Femur (tissue), 1 donor: ENCODE measurements at places on chromosomes 11 and 22.

DNA sequence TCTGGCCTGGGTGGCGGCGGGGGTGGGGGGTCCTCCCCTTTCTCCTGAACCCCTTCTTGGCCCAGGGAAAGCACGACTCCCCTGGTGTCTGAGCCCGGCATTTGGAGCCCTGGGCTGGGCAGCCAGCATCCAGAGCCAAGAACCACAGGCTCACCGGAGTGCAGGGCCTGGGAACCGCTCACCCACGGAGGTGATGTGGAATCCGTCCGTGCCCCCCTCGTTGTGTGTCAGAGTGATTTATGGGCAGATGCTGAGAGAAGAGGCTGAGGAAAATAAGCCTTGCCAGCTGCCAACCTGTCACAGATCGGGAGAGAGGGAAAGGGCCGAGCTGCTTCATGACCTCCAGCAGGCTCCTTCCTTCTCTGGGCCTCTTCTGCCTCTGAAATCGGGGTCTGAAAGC lies 33.7 kb downstream of the WNT11 start:
- no peak for DNase-seq

- no peak for DNase-seq
Measured at GRCh38 chr11:119027561-119028345, 2.9 kb downstream of the SLC37A4 start.

DNA sequence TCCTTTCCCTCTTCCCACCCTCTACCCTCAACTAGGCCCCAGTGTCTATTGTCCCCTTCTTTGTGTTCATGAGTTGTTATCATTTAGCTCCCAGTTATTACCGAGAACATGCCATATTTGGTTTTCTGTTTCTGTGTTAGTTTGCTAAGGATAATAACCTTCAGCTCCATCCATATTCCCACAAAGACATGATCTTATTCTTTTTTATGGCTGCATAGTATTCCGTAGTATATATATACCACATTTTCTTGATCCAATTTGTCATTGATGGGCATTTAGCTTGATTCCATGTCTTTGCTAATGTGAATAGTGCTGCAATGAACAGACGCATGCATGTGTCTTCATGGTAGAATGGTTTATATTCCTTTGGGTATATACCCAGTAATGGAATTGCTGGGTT lies 17.8 kb downstream of the C11orf71 start:
- no peak for DNase-seq

DNA sequence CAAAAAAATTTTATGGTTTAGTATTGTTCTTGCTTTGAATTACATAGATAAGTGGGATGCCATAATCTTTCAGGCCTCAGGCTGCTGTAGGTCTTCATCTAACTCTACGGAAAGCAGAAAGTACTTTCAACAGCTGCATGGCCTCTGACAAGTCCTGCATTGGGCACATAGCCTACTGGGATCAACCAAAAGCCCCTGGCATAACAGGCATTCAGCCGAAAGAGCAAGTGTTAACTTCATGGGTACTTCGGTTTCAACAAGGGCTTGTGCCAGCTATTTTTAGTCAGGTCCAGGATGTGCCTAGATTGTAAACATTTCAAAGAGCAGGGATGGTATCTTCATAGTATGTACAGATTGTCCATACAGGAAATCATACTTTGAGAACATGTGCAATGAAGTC lies 3.1 kb downstream of the SLN start:
- DNase-seq = peak; percentile 48

DNA sequence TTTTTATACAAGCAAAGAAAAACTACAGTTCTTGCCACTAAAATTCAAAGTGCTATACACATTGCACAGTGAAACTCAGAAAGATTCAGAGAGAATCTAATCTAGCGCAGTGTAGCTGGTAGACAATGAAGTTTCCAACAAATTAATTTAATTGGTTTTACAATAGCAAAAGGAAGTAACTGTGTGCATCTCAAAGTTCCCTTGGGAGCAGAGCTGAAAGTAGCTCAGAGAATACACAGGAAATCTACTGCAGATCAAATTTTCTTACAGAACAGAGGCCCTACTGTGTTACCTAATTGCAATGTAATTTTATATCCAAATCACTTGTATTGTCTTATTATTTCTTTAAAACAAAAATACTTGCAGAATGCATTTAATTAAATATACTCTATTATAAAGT lies 1396.2 kb upstream of the TENM4 start:
- no peak for DNase-seq

GRCh38 chr11:43942662-43943371 lies 380 bp downstream of the C11orf96 start:
- DNase-seq = no peak

DNA sequence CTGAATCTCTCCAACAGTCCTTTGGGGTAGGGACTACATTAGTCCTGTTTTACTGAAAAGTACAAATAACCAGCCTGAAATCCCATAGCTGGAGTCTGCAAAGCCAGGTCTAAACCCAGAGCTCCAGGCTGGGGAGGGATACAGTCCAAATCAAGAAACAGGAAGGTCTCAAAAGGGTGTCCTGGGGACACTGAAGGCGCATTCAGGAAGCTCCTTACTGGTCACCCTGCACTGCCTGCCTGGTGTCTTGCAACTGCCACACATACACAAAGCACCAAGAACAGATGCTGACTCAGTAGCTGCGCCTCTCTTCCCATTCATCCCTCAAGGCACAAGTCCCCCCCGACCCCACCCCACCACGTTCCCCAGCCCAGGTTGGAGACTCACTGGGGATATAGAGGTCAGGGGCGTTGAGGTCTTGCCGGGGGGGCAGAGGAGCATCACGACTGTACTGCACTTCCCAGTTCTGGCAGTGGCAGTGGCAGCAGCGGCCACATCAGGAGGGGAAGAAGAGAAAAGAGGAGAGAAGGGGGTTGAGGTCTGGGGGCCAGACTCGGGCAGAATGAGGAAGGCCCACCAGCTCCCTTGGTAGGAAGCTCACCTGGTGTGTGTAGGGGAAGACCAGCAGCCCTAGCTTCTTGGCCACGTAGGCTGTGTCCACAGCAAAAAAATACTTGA lies 1.6 kb downstream of the YIF1A start:
- peak; percentile 26 for DNase-seq

DNA sequence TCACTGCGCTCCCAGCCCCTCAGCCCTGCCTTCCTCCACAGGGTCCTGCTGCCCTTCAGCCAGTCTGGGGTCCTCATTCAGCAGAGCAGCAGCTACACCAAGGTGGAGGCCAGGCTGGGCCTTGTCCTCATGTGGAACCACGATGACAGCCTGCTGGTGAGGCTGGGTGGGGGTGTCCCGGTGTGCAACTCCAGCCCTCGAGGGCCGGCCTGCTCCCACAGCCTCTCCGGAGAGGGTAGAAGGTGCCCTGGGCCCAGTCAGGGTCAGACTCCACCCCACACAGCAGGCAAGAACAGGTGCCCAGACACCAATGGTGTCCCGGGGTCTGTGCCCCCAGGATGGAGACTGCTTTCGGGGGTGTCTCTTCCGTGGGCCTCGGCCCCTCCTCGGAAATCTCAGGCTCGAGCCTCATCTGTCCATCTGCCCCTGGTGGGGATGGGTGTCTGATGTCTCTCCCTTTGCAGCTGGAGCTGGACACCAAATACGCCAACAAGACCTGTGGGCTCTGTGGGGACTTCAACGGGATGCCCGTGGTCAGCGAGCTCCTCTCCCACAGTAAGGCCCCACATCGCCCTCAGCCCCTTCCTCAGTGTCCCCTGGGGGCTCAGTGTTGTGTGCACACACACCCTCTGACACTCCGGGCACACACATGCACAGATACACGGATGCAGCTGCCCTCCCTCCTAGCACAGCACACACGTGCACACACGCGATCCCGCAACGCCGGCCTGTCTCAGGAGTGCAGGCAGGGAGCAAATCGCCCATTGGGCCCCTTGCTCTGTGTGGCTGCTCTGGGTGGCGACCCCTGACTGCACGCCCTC lies 4.9 kb downstream of the MUC5AC start:
- peak; percentile 9 for DNase-seq

DNA sequence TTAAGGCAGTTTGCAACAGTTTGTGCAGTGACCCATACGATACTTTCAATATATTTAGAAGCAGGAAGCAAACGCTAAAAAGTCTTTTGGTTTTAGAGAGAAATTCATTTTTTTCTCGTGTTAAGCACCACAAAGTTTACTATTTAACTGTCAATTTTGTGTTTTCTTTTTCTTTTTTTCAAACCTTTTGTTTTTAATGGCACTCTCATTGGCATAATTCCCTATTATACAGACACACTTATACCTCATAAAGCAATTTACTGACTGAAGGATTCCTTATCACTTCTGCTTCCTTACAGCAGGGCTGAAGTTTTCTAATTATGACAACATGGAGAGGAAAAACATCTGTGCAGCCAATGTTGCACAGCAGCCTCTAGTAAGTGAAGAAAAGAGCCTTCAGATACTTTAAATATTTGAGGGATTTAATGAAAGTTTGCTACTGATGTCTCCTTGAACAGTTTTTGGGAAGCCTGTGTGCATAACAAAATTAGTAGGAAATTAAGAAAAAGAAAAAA lies 2191.2 kb downstream of the LRRC4C start:
- no peak for DNase-seq

- DNase-seq = no peak
Measured at GRCh38 chr11:89508544-89508943, 17.4 kb upstream of the NOX4 start.

DNA sequence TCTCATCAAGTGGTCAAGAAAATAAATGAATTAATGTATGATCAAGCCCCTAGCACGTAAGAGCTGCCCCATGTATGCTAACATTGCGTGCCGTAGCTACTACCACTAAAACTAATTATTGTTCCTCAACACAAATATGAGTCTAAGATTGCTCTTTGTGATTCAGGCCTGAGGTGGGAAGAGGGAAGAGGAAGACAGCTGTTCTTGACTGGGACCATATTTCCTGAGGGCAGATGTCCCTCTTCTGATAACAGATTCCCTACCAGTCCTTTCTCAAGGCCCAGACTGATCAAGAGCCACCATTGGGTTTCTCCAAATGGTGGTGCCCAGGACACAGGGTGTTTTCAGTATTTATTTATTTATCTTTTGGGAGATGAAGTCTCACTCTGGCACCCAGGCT lies 87.2 kb upstream of the CADM1 start:
- no peak for DNase-seq

DNA sequence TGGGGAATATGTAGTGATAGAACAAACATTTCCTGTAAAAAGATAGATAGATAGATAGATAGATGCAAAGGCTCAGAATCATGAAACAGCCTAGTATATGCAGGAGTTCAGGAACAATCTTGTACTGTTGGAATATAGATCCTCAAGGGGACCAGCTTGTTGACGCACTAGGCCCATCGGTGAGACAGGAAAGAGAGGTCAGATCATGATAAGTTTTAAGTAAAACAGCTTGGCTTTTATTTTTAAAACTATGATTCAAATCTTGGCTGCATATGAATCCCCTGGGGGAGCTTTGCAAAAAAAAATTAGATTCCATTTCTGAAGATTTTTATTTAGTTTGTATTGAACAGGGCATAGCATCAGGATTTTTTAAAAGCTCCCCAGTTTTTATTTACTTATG lies 185.8 kb downstream of the TRPC6 start:
- DNase-seq = no peak

DNA sequence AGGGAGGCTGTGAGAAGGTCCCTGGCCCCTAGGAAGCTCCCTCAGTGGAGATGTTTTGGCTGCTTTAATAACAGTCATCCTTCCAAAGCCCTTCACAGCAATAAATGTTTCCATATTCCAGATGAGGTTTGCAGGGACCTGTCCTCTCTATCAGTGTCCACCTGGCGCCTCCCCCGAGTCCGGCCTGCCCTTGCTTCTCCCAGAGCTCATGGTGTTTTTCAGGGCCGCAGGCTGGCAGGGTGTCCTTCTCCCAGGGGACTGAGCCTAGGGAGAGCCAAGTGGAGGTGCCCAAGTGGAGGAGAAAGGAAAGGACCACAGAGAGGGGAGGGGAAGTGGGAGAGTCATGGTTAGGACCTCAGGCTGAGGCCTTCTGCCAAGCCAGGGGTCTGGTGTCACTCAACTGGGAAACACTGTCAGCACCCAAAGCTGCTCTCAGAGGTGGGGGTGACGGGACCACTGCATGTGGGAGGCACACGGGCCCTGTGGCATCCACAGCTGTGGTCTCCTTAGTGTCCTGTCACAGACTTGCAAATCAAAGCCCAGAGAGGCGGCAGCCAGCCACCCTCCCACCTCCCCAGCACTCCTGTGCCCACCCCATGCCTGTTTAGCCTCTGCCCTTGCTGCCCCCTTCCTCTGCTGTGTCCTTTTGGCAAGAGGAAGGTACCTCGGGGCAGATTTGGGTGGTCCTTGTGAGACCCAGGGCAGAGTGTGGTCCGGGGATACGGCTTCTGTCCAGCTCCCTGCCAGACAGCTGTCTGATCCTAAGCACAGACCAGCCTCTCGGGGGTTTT lies 6.4 kb downstream of the DERL3 start:
- no peak for DNase-seq

- peak; percentile 82 for DNase-seq
Measured at GRCh38 chr11:19557720-19558140, 154.9 kb upstream of the NAV2 start.
